IPS-NIHi11 (cell line): ENCODE measurements at places on chromosomes 4 and X.

DNA sequence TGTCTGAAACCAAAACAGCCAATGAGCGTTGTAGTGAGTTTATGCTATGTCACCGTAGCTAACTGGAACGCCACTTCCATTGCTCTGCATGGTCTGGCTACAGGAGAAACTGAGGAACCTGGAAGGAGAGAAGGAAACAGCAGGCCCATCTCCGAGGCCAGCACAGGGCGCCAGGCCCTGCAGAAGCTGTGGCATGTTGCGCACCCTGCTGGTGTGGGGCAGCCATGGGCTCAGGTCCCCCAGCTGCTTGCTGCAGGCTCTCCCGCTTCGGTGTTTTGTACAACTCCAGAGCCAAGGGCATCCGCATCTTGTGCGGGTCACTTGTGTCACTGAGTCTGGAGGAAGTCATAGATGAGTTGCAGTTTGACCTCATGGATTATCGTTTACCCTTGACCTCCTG lies 89.2 kb downstream of the AFAP1 start:
- peak; percentile 48 for DNase-seq

- no peak for DNase-seq
Measured at GRCh38 chr4:129358571-129358970, 262.6 kb downstream of the C4orf33 start.

DNA sequence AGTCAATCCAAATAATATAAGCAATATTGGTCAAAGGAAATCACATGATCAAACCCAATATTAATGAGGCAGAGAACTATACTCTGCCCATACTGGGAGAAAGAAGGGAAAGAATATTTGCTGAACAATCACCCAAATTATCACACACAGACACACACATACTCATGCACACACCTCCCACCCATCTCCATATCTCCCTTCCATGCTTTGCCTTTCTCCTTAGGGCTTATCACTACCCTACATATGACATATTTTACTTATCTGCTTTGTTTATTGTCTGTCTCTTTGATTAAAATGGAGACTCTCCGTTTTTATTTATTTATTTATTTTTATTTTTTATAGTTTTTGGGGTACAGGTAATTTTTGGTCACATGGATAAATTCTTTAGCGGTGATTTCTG lies 112.9 kb upstream of the NHS start:
- no peak for DNase-seq

- peak; percentile 43 for DNase-seq
Measured at GRCh38 chrX:66728818-66729271, 90.0 kb upstream of the EDA2R start.

DNA sequence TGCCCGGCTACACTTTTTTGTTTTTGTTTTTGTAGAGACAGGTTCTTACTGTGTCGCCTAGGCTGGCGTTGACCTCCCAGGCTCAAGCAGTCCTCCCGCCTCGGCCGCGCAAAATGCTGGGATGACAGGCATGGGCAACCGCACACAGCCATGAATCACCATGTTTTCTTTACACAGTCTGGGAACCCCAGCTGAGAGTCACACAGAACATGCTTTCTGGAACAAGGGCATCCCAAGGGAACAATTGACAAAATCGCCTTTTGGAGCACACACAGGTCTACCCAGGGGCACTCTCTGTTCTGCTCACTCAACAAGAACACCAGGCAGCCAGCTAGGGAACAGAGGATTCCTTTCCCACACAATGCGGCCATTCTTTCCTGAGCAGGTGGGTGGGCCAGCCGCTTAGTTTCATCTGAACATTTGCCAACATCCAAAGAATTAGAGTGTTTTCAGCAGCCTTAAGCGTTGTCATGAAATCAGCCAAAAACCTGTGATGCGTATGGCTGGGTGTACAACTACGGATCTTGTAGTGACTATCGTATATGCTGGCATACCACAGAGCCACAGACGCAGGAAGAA lies 15.7 kb downstream of the PRKX start:
- DNase-seq = peak; percentile 23
